ENCODE measurements at places on chromosomes 2 and 18.

DNA sequence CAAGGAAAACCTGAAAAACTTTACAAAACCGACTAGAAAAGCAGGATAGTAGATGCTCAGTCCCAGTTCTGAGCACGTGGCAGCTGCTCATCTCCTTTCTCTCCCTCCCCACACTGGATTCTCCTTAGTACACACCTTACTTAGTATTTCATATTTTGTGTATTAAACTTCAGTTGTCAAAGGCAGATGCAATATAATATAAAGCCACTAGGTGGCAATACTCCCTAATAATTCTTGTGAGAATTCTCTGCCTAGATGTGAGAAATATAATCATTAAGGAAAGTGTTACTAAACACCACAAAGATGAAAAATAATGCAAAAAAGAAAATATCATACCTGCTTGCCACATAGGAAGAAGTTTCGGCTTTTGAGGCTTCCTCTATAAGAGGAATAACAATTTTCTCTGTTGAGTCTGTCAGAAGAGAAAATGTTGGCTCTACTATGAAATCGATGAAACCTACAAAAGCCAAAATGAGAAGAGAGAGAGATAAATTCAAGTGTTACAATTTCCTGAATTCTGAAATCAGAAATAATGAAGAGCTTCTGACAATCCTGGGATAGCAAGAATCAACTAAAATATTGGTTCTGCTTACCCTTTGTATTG lies 200.6 kb downstream of the PPP1R1C start:
- peak; percentile 9 for DNase-seq

GRCh38 chr18:62182220-62182619 lies 4.6 kb downstream of the PIGN start:
- no peak for DNase-seq

- DNase-seq: no peak
Measured at GRCh38 chr2:236862526-236862925, 223.2 kb upstream of the COPS8 start.

- no peak for DNase-seq
Measured at GRCh38 chr18:12014521-12015415, 33.5 kb downstream of the IMPA2 start.

DNA sequence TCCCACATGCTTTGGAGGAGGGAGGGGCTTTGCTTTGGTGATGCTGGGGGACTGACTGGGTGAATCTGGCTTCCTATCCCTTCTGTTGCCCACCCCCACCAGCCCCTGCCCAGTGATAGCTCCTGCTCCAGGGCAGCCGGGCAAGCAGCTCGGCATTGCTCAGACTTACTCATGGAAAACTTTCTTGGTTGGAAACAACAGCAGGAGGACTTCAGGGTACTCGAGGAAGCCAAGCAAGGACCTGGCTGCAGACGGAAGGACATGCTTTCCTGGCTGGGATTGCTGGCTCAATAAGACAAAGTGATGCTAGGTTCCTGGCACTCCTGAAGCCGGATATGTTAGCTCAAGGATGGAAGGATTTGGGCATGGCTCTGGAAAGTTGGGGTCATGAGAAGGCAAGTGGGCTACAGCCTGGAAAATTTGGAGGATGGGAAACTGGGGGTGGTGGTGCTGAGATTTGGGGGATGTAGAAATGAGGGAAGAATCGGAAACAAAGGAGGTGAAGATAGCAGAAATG lies 3.1 kb downstream of the SPEG start:
- DNase-seq: no peak

DNA sequence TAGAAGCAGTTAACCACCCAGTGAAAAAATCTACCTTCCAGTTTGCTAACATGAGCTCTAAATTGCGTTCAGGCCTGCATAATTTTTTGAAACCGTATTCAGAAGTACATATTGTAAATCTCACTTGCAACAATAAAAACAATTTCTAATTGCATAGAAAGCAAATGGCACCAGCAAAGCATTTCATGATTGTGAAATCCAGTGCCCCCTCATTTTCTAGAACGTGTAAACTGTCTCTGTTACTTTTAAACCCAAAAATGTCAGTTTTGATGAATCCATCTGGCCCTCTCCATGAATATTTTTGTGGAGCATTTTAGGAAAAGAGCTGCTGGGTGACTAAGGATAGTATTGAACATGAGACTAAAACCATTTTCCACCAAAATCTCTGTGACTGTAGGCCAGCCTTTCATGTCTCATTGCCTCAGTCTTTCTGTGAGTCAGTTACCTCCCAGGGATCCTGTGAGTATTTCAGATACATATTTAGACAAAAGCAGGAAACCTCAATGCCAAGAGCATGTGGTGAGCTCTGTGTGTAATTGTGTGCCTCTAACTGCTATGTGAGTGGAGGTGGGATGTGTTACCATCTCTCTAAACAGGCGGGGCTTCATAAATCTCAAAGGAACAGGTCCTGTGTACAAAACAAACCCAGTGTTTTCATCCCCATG lies 477.8 kb upstream of the DCC start:
- no peak for DNase-seq

GRCh38 chr2:65186093-65186868 lies 41.4 kb upstream of the ACTR2 start:
- DNase-seq: no peak

- no peak for DNase-seq
Measured at GRCh38 chr18:9915291-9916076, 1.7 kb downstream of the VAPA start.

- DNase-seq: no peak
Measured at GRCh38 chr2:8657423-8658062, 24.3 kb upstream of the ID2 start.

- DNase-seq: no peak
Measured at GRCh38 chr2:126995621-126996377, 97.1 kb downstream of the TEX51 start.

GRCh38 chr2:1716441-1716840 lies 27.9 kb downstream of the PXDN start:
- no peak for DNase-seq

GRCh38 chr18:76380127-76380729 lies 114.8 kb downstream of the ZNF516 start:
- DNase-seq: no peak

- DNase-seq: no peak
Measured at GRCh38 chr2:43288417-43289305, 62.3 kb upstream of the ZFP36L2 start.

- DNase-seq: no peak
Measured at GRCh38 chr2:231467613-231468530, 3.6 kb upstream of the NCL start.

DNA sequence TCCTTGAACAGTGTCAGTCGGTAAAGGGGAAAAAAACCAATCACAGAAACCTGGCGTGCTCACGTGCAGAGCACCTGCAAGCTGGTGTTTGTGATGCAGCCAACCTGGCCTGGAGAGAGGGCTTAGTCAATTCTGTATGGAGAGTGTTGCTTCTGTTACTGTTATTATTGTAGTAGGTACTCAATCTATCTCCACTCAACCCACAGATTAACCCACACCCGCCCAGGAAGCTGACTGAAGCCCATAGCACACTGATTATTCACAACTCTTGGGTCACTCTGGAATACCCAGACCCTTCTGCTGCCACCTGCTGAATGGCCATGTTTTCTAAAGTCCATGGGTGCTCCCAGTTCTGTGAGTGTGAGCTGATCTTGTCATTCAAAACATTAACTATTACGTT lies 53.9 kb downstream of the TNFRSF11A start:
- DNase-seq: peak; percentile 13

DNA sequence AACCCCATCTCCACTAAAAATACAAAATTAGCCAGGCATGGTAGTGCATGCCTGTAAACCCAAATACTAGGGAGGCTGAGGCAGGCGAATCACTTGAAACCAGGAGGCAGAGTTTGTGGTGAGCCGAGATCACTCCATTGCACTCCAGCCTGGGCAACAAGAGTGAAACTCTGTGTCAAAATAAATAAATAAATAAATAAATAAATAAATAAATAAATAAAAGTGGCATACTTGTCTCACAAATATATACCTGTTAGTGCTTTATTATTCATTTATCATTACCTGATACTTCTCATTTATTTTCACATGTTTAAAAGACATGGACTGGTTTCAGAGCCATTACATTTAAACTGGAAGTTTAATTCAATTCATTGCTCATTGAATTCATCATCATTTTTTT lies 491.4 kb upstream of the CDH7 start:
- DNase-seq: no peak

DNA sequence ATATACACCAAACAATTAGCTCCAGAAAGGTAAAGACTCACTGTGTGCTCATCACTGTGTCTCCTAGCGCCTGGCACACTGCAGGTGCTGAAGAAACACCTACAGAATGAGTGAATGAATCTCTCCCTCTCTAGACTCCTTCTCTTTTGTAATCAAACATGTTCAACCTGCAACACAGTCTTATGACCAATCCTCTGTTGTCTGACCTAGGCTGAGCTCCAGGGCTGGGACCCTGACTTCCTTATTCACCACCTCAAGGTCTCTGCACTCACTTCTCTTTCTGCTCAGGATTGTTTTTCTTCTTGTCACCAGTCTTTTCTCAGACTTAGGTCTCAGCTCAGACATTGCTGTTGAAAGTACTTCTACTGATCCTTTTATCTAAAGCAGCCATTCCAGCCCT lies 9.8 kb downstream of the CKAP2L start:
- DNase-seq: no peak

- DNase-seq: no peak
Measured at GRCh38 chr2:230762317-230762896, 49.8 kb downstream of the CAB39 start.

DNA sequence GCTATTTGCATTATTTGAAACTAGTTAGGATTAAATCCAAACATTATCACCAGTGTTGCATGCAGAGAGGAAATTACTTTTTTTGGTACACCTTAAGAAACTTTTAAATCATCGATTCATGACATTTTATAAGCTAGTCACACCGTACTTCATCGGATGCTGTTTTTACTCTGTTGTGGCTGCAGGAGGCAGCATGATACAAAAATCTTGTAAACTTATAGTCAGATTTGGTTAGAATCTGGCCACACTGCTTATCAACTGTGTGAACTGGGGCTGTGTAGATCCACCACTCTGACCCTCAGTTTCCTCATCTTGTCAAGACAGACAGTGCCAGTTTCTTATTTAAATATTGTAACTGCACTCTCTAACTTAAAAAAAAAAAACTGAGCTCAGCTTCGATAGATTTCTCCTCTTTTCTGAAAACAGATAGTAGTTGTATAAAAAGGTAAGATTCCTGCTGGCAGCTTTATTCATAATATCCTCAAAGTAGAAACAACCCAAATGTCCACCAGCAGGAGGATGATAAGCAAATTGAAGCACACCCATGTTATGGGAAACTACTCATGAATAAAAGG lies 77.8 kb downstream of the RAPGEF4 start:
- no peak for DNase-seq

DNA sequence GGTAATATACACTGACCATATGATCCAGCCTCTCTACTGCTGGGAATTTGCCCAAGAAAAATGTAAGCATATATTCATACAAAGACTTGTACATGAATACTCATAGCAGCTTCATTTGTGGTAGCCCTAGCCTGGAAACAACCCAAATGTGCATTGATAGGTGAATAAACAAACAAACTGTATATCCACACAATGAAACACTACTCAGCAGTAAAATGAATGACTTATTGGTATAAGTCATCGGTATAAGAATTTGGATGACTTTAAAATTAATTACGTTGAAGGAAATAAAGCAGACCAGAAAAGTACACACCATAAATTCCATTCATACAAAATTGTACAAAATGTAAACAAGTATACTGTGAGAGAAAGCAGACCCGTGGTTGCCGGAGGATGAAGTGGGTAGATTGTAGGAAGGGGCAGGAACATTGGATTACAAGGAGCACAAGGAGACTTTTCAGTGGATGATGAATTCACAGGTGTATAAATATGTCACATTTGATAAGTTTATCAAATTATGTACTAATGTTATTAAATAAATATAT lies 376.7 kb downstream of the TDRD15 start:
- no peak for DNase-seq

GRCh38 chr18:63131106-63131958 lies 188.2 kb downstream of the BCL2 start:
- peak; percentile 27 for DNase-seq

DNA sequence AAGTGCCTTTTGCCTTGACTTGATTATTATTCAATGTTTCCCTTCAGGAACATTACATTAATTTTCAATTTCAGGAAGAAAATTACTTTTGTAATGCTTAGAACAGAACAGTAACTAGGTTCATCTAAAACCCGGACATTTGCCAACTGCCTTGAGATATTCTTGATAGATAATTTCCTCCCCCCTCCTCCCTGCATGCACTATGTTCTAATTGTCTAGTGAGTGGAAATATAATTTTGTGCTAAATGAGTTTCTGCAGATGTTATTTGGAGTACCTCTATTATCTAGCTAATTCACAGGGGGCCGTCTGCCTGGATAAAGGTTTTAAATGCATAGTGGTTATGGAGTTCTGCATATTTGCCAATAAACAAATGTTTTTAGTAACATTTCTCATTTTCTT lies 200.3 kb upstream of the SLC39A10 start:
- no peak for DNase-seq

DNA sequence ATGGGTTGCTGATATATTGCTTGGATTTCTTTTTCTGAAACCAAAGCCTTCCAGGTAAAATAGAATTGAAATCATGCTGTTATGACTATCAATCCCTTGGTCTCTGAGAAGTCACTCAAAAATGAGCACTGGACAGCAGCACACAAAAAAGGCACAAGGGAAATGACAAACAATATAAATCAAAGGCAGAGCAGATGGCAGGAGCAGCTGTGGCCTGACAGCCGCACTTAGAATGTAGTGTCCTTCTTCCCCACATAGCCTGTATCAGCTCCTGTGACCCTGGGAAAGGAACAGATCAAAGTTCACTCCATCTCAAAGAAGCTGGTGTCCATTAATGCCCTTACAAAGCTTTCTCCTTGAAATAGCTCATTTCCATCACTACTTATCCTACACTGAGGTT lies 326.7 kb downstream of the SUCLG1 start:
- DNase-seq: no peak

DNA sequence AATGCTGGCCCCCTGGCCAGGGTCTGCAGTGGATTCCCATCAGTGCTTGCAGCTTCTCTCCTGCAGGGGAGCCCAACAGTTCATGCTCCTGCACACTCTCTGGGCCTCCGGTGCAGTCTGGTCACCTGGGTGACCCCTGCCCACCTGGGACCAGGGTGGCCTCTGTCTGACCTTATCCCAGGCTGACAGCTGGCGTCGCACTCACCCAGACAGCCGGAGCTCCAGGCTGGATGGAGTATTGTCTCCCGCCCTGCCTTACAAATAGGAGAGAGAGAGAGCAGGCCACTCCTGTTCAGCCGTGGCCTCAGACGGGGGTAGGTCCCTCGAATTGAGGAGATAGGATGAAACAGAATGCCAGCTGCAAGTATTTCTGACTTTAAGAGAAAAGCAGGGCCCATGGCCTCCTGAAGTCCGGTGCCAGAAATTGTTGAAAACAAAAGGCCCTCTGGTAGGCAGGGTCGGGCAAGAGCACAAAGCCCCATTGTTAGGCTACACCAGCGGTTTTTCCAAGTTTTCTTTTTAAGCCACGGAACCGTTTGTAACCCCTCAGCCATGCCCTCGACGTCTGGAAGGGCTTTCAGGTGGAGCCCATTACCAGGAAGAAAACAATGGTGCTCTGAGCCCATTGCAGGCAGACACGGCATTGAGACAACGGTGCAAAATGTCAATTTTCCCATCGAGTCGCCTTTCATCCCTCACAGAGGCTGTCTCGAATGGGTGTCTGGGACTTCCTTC lies 258.4 kb downstream of the BCL11A start:
- DNase-seq: no peak

- no peak for DNase-seq
Measured at GRCh38 chr2:60873381-60873780, 8.0 kb upstream of the REL start.

Data from H54 (cell line).